Adrenal gland (tissue), 19 donors: ENCODE measurements at places on chromosomes 4 and X. TPM values are rescaled to one million over a fixed set of nuclear protein-coding genes. Genes with fewer than 3 reads are reported as not detected.

Gene MAGEE2
- polyA plus RNA-seq = 0.60 TPM

Gene FGF5
- not detected for polyA plus RNA-seq

Gene RASGEF1B
- 13.9 TPM for polyA plus RNA-seq

Gene KLF8
- polyA plus RNA-seq = 3.6 TPM

Gene CD38
- polyA plus RNA-seq = 3.5 TPM

Gene SPANXN4
- not detected for polyA plus RNA-seq

DNA sequence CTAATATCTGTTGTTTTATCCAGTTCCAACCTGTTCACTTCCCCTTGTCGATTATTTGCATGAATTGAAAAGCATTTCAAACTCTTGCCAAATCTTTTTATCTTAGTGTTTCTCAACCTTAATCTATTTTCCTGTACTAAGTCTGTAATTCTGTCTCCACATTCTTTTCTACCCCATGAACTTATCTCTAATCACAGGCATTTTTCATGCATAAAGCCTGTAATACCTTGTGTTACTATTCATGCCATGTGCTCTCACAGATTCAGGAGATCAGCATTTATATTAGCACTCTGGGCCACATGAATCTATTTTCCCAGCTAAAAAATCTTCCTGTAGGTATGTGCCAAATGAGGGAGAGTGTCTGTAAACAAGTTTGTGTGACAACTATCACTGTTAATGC is 1360.9 kb downstream of the STIM2 start:
- DNase-seq = no peak

DNA sequence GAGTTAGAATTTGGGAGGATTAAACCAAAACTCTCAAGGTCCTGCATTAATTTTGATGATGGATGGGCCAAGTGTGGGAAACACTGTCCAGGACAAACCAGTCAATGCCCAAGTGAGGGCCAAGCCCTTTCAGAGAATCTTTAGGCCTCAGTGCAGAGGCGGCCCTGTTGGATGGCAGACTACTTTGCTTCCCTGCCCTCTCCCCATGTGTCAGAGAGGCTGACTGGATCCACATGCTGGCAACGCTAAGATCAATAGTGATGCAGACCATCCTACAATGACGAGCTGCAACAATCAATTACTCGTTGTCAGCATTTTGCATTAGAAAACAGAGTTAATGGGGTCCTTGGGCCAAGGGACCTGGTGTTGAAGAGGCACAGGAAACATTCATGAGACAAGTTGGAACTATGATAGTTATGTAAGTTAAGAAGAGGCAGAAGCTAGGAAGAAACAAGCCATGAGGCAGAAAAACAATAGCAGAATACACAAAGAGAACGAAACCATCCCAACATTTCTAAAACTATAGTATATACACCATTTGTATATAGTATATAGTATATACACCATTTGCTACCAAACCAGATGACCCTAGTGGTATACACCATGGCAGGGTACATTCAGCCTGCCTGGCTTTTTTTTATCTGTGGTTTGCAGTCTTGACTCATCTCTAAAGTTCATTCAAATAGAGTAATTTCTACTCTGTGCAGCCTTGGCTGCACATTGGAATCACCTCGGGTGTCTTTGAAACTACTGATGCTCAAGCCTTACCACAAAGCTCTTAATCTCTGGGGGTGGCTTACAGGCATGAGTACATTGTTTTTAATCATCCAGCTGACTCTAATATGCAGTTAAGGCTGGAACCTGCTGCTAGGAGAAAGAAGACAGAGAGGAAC is 147.7 kb upstream of the GYPA start:
- DNase-seq = no peak

Gene PLA2G12A
- 10.7 TPM for polyA plus RNA-seq

- DNase-seq = no peak
These were observed 24.4 kb downstream of the TNIP3 start for GRCh38 chr4:121139533-121140222.

GRCh38 chr4:14917298-14917633 is 85.0 kb upstream of the CPEB2 start:
- no peak for DNase-seq

DNA sequence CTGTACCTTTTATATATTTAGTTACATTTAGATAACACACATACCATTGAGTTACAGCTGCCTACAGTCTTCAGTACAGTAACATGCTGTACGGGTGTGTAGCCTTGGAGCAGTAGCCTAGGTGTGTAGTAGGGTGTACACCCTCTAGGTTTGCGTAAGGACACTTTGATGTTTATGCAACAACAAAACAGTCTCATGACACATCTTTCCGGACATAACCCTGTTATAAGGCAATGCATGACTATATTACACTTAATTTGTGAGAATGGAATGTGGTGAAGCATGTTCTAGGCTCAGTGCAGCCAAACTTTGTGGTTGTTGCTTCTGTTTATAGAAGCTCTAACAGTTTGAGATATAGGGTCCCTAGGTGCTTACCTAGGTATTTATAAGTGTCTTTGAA is 65.4 kb downstream of the SPRY1 start:
- no peak for DNase-seq

- DNase-seq = no peak
These were observed 114.3 kb downstream of the NKX6-1 start for GRCh38 chr4:84384801-84385200.

Gene LIMCH1
- polyA plus RNA-seq = 28.2 TPM

DNA sequence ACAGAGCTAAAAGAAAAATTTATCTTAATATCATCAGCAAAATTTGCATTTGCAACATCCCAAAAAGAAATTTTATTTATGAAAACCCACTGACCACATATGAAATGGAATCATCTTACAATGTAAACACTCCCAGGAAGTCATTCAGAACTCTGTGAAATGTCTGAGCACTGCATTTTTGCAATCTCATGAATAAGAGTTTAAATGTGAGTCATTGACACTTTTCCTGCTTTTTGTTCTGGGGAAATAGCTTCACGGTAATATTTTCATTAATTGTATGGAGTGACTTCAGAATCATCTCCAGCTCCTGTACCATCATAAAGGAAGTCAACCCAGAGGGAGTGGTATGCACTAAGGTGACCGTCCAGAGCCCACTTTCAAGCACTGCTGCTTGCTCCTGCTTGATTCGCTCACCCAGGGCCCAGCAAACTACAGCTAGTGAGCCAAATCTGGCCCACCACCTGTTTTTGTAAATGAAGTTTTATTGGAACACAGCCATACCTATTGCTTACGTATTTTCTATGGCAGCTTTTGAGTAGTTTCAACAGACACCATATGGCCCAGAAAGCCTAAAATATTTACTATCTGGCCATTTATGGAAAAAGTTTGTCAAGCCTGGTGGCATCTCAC is 17.2 kb downstream of the EDNRA start:
- no peak for DNase-seq

DNA sequence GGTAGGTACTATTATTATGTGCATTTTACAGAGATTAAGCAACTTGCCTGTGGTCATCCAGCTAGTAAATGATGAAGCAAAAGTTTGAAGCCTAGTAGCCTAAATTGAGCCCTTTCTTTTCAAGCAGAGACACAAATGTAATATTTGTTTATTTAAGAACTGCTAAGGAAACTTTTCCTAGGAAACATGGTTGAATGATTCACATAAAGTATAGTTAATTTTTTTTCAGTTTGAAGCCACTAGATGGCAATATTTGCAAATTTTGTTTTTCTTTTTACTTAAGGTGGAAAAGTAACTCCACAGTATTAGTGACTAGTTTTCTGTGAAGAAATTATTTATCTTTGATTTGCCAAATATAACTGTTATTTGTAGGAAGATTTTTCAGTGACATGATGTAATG is 52.8 kb upstream of the ANKRD17 start:
- DNase-seq = no peak

- DNase-seq = no peak
These were observed 347.1 kb downstream of the FBXW7 start for GRCh38 chr4:152188801-152189200.

DNA sequence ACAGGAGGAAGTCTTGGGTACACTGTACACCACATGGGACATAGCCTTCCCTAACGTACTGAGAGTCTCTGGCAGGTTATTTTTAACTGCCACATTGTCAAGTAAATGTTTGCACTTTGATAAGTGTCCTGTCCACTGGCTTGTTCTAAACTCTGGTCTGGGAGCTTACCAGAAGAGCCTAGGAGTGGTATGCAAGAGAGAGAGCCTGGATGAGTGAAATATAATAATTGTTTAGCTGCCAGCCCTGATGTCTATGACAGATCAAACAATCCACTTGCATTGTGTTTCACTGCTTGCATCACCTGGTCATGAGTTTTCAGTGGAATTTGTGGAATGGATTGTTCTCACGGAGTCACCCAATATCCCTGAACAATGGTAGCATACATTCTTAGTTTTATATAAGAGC is 91.6 kb downstream of the SHROOM3 start:
- no peak for DNase-seq

DNA sequence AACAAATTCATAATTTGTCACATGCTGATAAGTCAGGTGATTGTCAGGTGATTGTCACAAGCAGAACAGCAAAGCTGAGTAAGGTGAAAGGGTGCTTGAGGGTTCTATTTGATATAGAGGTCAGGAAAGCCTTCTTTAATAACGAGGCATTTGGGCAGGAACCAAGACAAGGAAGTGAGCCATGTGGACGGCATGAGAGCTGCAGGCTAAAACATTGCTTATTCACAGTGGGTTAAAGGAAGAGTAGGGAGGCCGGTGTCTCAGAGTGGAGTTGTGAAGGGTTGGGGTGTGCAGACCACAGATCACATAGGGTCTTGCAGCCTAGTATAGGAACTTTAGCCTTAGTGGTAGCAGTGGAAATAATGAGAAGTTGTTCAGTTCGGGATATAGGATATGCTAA is 31.3 kb upstream of the CYP2U1 start:
- no peak for DNase-seq

DNA sequence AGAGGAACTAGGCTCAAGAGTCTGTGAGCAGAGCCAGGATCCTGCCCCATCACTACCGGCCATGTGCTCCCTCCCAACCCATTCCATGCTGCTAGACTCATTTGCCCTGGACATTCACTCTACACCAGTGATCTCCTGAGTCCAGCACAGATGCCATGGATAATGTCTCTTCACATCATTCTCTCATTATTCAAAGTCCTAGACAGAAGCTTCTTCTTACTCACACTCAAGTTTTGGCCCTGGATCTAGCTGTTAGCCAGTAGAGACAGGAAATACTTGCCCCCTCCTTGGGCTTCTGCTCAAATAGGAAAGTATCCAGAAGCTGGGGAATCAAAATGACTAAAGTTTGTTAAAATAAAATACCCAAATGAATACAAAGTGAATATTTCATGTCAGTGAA is 266.8 kb upstream of the LDB2 start:
- DNase-seq = no peak

DNA sequence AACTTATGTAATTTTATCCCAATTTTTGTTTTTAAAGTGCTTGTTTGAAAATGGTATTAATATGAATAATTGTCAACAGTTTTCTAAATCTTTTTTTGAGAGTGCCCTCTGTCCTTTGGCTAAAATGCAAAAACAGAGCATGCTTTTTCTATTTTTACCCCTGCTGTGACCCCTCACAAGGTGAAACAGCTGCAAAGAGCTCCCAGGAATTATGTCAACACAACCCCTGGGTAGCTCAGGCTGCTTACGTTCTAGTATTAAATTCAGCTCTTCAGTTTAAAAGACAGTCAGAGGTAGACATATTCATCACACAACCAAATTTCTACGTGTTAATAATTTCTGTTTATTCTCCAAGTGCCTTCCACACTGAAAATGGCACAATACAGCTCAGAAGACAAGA is 367.5 kb downstream of the PRDM5 start:
- DNase-seq = no peak

Gene PABPC4L
- polyA plus RNA-seq = 0.24 TPM

DNA sequence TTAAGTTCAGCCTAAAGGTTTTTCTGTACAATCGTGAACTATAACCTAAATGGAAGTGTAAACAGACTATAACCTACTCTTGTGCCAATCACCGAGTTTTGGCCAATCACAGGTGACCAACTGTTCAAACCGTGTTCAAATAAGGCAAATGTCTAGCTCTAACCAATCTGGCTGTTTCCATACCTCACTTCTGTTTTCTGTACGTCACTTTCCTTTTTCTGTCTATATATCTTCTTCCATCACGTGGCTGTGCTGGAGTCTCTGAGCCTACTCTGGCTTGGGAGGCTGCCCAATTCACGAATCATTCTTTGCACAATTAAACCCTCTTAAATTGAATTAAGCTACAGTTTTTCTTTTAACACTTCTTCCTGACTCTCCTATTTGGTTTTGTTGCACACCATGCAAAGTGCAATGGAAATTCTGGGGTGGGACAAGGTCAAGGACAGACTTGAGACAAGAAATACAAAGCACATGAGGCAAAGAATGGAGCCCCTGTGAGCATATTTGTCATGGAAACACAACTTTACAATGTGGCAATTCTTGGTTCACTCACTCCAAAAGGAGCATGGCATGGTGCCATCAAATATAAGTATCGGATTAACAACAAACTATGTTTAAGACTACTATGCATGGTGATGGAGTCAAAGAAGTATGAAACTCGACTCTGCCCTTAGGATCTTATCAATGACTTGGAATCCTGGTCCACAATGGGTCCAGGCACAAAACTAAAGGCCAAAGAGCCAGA is 115.7 kb upstream of the FAM9B start:
- DNase-seq = no peak

Gene ASMTL
- polyA plus RNA-seq = 29.1 TPM

Gene ABCB7
- 7.2 TPM for polyA plus RNA-seq
